ENCODE measurements at places on chromosomes 1 and 21.
A peak's percentile ranks its signal among the peaks of the same experiment; 100 is the strongest.

DNA sequence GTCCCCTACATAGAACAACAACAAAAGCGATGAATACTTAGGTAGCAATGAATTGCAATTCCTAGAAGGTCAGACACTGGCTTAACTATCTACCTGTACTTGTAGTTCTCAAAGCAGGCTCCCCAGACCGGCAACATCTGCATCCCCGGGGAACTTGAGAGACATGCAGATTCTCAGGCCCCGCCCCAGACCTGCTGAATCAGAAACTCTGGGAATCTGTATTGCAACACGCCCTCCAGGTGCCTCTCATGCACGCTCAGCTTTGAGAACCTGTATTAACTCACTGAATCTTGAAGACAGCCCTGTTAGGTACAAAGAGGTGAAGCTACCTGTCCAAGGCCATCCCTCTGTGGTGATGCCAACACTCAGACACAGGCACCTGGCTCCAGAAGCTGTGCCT is 128.1 kb downstream of the KAZN start:
- no peak for DNase-seq

DNA sequence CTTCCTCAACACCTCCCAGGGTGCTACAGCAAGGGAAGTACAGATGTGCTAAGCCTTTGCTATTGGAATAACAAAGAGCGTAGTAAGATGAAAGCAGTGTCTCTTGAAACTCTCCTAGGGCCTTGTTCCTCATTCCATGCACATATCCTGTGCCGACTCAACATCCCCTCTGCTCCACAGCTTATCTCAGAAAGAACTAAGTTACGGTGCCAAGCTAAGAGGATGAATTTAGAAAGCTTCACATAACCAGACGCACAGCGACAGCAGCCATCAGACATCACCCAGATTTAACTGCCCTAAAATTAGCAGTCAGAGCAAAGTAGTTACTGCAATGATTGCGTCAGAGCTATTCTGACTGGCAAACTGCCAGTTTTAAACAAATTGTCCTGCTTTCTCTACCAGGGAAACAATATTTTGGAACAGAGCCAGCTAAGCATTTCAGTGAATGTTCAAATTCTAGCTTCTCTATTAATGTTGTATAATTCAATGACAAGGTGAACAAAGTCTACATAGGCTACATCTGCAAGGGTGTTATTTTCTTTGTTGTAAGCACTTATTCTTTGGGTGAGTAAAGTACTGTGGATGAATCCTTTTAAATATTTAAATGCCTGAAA is 9.5 kb downstream of the SIPA1L2 start:
- DNase-seq, result peak; percentile 76

DNA sequence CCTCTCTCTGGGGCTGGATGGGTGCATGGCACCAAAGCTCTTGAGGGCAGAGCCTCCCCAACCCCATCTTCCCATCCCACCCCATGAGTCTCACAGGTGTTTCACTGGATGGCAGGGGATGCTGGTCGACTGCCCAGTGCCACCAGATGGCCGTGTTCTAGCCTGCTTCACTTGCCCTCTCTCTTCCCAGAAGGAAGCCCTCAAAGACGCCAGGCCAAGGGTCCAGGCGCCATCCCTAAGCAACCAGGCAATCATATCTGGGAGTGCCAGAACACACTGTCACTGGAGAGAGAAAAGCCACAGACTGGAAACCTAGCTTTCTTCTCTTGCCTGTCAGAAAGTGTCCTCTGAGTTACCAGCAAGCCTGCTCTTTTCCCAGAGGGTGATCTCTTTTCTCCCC is 26.7 kb downstream of the PIGM start:
- no peak for DNase-seq

- no peak for DNase-seq
Observed at GRCh38 chr21:44552136-44552535, 831 bp upstream of the KRTAP10-2 start.

- DNase-seq, result no peak
Observed at GRCh38 chr1:43531107-43531905, 623 bp downstream of the PTPRF start.

- no peak for DNase-seq
Observed at GRCh38 chr1:161131523-161132409, 701 bp downstream of the DEDD start.

DNA sequence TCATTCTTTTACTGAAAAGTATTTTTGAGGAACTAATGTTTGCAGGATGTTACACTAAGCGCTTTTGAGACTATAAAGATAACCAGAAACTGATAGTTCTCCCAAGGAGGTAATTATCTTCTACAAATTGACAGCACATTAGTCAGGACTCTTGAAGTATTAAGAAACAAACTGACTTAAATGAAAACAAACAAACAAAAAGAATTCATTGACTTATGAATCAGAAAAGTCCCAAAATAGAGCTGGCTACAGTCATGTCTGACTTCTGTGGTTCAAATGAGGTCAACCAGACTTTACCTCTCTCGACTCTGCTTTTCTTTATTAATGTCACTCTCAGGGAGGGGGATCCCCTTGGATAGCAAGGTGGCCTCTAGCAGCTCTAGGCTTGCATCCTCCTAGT is 296.8 kb downstream of the TPR start:
- DNase-seq, result no peak

GRCh38 chr1:23210351-23210785 is 6.9 kb downstream of the HTR1D start:
- no peak for DNase-seq

DNA sequence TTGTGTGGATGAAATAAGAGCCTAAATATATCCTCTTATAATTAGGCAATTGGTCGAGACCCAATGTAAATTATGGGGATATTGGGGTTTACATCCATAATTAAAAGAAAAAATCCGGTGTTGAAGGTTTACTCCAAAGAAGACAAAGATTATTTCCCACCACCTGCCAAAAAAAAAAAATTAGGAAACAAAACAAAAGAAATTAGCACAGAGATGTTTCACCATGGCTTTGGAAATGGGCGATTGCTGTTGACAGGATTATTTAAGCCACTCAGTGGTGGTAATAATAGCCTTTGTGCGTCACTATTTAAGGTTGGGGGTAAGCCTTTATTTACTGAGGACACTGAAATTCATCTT is 585 bp upstream of the GLRX2 start:
- DNase-seq, result no peak

DNA sequence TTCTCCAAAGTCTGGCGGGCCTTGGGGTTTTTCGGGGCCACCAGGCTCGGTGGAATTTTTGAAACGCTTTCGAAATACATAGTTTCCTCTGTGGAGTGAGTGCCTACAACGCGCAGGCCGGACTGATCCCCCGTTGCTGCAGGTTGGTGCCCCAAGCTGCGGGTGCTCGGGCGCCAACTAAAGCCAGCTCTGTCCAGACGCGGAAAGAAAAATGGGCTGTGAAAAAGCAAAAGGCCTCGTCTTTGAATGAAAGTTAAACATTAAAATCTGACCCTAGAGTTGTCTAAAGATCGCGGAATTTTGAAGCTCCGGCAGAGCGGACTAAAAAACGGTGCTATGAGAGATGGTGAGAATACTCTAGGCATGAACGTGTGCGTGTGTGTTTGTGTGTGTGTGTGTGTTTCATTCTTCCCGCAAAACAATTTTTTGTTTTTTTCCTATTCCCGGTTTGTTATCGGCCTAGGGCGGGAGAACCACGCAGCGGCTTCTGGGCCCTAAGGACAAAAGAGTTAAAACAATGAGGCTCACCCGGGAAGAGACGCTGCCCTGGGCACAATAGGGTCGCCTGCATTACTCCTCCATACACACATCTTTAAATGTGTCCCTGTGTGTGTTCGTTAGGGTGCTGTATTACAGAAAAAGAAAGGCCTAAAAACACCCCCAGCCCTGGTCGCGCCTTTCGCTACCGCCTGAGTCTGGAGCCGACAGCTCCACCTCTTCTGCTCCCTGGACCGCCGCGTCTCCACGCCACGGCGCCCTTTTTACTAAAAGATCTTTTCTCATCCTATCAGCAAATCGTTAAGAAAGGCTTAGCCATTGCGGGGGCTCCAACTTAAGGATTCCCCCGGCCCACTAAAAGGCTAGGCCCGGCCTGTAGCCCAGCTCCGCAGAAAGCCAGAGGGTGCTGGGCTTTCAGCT is 3.2 kb downstream of the TBX15 start:
- no peak for DNase-seq

- DNase-seq, result no peak
Observed at GRCh38 chr1:232045139-232045994, 418.8 kb downstream of the DISC1 start.

DNA sequence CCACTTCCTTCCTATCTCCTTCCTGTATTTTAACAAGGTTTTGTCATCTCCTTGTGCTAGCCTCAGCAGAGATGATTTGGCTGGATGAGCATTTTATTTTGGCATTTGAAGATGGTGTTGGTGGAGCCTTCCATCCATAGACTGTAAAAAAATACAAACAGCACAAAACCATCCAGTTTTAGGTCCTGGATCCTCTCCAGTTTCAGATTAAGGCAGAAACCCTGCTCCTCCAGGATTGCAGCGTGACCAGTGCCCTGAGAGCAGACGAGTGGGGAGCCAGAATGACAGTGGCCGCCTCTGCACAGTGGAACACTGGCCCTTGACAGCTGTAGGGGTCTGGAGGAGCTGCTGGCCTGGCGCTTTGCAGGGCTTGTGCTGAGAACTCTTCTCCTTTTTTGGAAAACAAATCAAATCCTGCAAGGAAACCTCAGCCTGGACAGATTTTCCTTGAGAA is 72.2 kb upstream of the GADD45A start:
- no peak for DNase-seq

Data from CD14-positive monocyte (primary cell).